ENCODE measurements at places on chromosomes 2 and 18.

GRCh38 chr2:111519071-111519470 lies 364.9 kb downstream of the ANAPC1 start:
- no peak overlapping the region for H3K4me3 ChIP-seq
- no peak for DNase-seq
- peaks cover 8% of the 10 kb centered on the region for H3K4me1 ChIP-seq
- no peaks in the 10 kb centered on the region for H3K27me3 ChIP-seq

DNA sequence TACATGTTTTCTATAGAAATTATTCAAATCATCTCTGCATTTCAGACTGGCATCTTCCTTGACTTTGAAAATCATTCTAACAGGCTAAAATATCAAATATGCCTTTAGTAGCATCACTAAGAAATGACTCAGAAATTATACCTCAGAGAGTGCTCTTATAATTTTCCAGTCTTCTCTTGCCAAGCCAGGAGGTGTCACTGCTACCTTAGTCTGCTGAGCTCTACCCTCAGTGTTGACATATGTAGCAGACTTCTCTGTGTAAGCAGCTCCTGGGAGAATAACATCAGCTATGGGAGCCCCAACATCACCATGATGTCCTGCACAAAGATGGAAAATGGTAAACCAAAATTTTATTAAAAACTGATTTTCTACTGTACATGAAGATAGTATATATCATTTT lies 31.6 kb downstream of the NDUFS1 start:
- H3K4me1 ChIP-seq, result no peaks in the 10 kb centered on the region
- peaks cover 99% of the 10 kb centered on the region for H3K36me3 ChIP-seq
- no peak overlapping the region for H3K27ac ChIP-seq
- DNase-seq, result no peak
- H3K4me3 ChIP-seq, result no peak overlapping the region

GRCh38 chr18:79942211-79942610 lies 9.2 kb downstream of the SLC66A2 start:
- peak; percentile 14 for DNase-seq
- no peak overlapping the region for H3K27ac ChIP-seq
- no peaks in the 10 kb centered on the region for H3K27me3 ChIP-seq
- peaks cover 29% of the 10 kb centered on the region for H3K4me1 ChIP-seq

- no peak for DNase-seq
- no peak overlapping the region for H3K4me3 ChIP-seq
- H3K4me1 ChIP-seq, result peaks cover 24% of the 10 kb centered on the region
- H3K36me3 ChIP-seq, result no peaks in the 10 kb centered on the region
These were observed 36.0 kb upstream of the STAT1 start for GRCh38 chr2:191049728-191050639.

GRCh38 chr2:217834057-217834620 lies 168.7 kb downstream of the TNS1 start:
- peaks cover 59% of the 10 kb centered on the region for H3K4me1 ChIP-seq
- peak; percentile 57 for DNase-seq
- no peaks in the 10 kb centered on the region for H3K27me3 ChIP-seq
- peak overlapping the region; percentile 40 for H3K27ac ChIP-seq
- no peak overlapping the region for H3K4me3 ChIP-seq
- H3K36me3 ChIP-seq, result peaks cover 74% of the 10 kb centered on the region

DNA sequence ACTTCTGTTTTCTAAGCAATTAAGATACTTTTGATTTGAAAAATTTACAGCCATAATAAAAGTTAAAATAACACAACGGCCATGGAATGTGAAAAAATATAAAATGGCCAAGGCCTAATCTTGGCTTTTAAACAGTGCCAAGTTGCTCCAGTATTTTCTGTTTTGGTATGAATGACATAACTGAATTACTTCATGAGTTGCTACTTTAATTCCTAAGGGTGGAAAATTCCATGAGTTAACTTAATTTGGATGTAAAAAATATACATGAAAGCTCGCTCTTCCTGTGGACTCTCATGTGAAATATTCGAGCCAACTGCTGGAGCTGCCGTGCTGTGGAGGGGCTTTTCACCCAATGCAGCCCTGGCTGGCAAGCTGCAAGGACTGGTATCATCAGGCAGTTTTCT lies 286.0 kb upstream of the CCDC68 start:
- H3K27me3 ChIP-seq, result no peaks in the 10 kb centered on the region
- H3K36me3 ChIP-seq, result no peaks in the 10 kb centered on the region
- H3K27ac ChIP-seq, result no peak overlapping the region
- H3K4me1 ChIP-seq, result peaks cover 10% of the 10 kb centered on the region

DNA sequence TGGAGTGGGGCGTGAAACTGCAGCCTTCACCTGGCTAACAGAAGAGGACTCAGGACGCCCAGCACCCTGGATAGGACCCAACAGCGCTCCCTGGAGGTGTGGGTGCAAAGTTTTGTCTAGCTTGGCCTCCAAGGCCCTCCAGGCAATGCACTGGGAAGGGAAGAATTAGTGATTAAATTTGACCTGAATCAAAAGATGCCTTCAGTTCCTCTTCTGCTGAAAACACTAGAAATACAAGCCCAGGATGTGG lies 779 bp upstream of the TRIB2 start:
- H3K36me3 ChIP-seq, result no peaks in the 10 kb centered on the region
- peaks cover 22% of the 10 kb centered on the region for H3K4me1 ChIP-seq
- peak overlapping the region; percentile 95 for H3K27ac ChIP-seq
- peaks cover 5% of the 10 kb centered on the region for H3K27me3 ChIP-seq
- peak overlapping the region; percentile 88 for H3K4me3 ChIP-seq

DNA sequence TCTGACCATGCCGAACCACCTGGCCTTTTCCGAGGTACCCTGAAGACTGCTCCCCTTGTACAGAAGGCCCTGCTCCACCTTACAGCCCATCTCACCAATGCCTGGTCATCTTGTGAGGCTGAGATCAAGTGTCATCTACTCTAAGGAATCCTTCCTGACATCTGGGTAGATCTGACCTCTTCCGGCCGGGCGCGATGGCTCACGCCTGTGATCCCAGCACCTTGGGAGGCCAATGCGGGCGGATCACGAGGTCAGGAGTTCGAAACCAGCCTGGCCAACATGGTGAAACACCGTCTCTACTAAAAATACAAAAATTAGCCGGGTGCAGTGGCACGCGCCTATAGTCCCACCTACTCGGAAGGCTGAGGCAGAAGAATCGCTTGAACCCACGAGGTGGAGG lies 2.1 kb upstream of the RIOK3 start:
- peaks cover 29% of the 10 kb centered on the region for H3K4me1 ChIP-seq
- H3K27ac ChIP-seq, result no peak overlapping the region
- H3K4me3 ChIP-seq, result no peak overlapping the region

GRCh38 chr18:70154591-70155194 lies 50.8 kb downstream of the RTTN start:
- H3K27me3 ChIP-seq, result no peaks in the 10 kb centered on the region
- no peak for DNase-seq
- no peaks in the 10 kb centered on the region for H3K4me1 ChIP-seq

- DNase-seq, result no peak
- peaks cover 53% of the 10 kb centered on the region for H3K4me1 ChIP-seq
- no peaks in the 10 kb centered on the region for H3K27me3 ChIP-seq
- H3K36me3 ChIP-seq, result no peaks in the 10 kb centered on the region
These were observed 926 bp downstream of the NDUFV2 start for GRCh38 chr18:9103376-9103873.

DNA sequence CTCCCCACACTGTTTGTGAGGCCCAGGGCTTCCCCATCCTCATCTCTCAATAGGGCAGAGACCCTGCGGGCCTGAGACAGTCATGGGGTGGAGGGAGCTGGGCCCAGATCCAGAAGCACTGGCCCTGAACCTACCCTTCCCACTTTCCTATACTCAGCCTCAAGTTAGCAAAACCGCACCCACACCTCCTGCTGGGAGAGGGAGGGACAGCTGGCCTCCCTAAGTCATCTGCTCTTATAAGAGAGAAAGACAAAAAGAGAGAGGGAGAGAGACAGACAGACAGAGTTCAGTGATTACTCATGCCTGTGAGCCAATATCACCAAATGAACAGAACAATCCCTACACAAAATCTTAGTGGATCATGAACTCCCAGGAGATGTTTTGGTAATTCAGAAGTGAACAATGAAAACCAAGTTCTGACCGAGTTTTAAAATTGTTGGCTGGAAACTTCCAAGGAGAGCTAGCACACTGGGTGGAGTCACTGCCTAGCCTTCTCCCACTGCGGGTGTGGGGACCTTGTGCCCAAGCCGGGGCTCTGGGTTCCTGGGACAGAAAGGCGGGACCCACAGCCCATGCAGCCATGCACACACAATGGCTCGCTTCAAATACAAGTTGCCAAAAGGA lies 130.5 kb downstream of the PXDN start:
- no peak overlapping the region for H3K4me3 ChIP-seq
- no peak overlapping the region for H3K27ac ChIP-seq
- H3K27me3 ChIP-seq, result no peaks in the 10 kb centered on the region
- no peaks in the 10 kb centered on the region for H3K36me3 ChIP-seq

- no peak overlapping the region for H3K4me3 ChIP-seq
- H3K4me1 ChIP-seq, result no peaks in the 10 kb centered on the region
- H3K36me3 ChIP-seq, result no peaks in the 10 kb centered on the region
- no peak overlapping the region for H3K27ac ChIP-seq
- DNase-seq, result no peak
These were observed 5.2 kb upstream of the TPO start for GRCh38 chr2:1407950-1408675.

DNA sequence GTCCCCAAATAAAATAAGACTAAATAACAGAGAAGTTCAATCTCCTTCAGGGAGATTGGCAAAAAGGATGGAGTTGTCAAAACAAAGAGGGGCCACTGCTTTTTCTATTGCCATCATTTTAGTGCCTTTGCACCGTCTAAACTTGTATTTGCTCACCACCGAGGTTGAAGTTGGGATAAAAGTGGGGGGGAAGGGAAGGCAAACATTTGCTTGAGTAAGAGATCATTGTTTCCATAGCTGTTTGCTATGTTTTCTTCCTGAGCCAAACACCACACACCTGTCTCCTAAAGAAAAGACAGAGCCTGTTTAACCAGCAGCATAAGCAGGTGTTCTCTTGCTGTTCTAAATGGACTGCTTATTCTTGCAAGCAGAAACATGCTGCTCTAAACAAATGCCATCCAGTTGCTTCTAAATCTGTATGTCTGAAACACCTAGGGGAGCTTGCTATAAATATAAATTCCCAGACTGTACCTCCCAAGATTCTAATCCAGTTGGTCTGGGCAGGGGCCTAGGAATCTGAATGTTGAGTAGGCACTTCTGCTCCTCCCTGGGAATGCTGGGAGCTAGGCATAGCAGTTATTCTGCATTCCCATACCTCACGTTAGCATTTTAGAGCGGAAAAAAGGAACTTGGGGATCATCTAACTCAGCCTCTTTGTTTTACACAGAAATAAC lies 179.4 kb upstream of the ARL4C start:
- no peaks in the 10 kb centered on the region for H3K27me3 ChIP-seq
- no peak for DNase-seq
- H3K36me3 ChIP-seq, result no peaks in the 10 kb centered on the region
- H3K4me3 ChIP-seq, result no peak overlapping the region

- no peak overlapping the region for H3K27ac ChIP-seq
- peaks cover 40% of the 10 kb centered on the region for H3K4me1 ChIP-seq
- no peak overlapping the region for H3K4me3 ChIP-seq
- no peaks in the 10 kb centered on the region for H3K27me3 ChIP-seq
- H3K36me3 ChIP-seq, result no peaks in the 10 kb centered on the region
These were observed 124.6 kb downstream of the NCK2 start for GRCh38 chr2:105869341-105869740.

DNA sequence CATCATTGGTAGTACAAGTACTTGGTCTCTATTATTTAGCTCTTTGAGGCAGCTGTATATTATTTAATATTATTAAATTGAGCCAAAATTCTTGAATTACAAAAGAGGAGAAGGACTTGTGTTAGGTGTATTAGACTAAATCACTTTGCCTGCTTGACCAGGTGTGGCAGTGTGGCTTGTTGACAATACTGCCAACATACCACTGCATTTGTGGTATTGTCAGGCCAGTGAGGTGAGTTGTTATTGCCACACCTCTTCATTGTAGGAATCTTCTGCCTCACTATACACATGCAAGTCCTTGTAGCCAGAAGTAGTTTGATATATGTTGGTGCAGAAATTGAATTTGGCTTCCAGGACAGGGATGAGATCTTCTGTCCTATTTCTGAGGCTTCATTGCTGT lies 40.5 kb downstream of the CYP20A1 start:
- no peak overlapping the region for H3K27ac ChIP-seq
- no peaks in the 10 kb centered on the region for H3K4me1 ChIP-seq
- no peaks in the 10 kb centered on the region for H3K27me3 ChIP-seq
- no peak overlapping the region for H3K4me3 ChIP-seq
- H3K36me3 ChIP-seq, result peaks cover 94% of the 10 kb centered on the region

DNA sequence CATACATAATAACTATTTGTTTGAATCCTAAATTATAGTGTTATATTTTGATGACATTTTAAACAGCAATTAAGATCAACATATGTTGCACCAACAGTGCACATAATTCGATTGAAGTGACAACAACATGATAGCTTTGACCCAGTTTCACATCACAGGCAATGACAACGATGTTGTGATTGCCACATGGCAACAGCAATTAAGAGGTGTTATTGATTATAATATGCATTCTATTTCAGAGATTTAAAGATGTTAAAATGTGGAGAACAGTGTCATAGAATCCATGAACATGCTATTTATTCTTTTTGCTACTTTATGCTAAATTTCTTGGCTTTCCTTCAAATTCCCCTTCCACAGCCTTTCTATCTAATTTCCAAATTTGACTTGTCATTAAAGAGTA lies 68.3 kb upstream of the STAT1 start:
- no peaks in the 10 kb centered on the region for H3K36me3 ChIP-seq
- no peak for DNase-seq
- H3K27ac ChIP-seq, result no peak overlapping the region
- H3K4me3 ChIP-seq, result no peak overlapping the region
- H3K4me1 ChIP-seq, result no peaks in the 10 kb centered on the region
- H3K27me3 ChIP-seq, result no peaks in the 10 kb centered on the region

DNA sequence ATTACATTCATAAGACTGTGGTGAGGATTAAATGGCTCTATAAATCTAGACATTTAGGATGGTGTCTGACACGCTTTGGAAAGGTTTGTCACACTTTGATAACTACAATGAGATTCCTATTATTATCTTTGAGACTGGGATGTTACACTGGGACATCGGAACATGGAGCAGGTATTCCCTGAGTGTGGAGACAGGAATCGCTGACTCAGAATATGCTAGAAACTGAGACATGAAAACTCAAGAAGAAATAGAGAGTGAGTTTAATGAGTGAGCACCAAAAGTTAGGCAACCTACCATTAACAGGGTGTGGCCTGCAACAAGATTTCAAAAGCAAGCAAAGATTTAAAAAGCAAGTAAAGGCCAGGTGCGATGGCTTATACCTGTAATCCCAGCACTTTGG lies 145.4 kb downstream of the TMEFF2 start:
- DNase-seq, result no peak
- H3K27me3 ChIP-seq, result no peaks in the 10 kb centered on the region
- no peak overlapping the region for H3K27ac ChIP-seq
- no peak overlapping the region for H3K4me3 ChIP-seq
- no peaks in the 10 kb centered on the region for H3K36me3 ChIP-seq

DNA sequence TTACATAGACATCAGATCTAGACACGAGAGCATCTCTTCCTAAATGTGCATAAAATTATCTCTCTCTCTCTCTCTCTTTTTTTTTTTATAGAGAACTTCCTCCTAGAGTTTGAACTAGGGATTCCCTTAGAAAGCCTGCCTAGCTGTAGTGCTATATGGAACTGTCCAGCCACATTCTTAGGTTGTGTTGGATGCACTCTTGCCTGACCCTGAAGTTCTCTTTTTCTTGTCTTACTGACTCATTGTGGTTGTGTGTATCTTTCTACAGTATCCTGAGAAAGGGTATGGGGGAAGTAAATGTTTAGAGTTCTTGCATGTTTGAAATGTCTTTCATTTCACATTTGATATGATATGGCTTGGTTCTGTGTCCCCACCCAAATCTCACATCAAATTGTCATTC lies 368.2 kb downstream of the CDH2 start:
- no peak for DNase-seq
- H3K36me3 ChIP-seq, result no peaks in the 10 kb centered on the region
- no peaks in the 10 kb centered on the region for H3K27me3 ChIP-seq
- H3K27ac ChIP-seq, result no peak overlapping the region
- no peak overlapping the region for H3K4me3 ChIP-seq
- no peaks in the 10 kb centered on the region for H3K4me1 ChIP-seq

Measured in lower lobe of right lung (tissue), 2 donors.